ENCODE measurements at places on chromosomes 6 and 20.

GRCh38 chr6:152146385-152146784 lies 338.9 kb downstream of the ESR1 start:
- DNase-seq: no peak

GRCh38 chr6:157761926-157762325 lies 61.1 kb upstream of the SNX9 start:
- DNase-seq: no peak

DNA sequence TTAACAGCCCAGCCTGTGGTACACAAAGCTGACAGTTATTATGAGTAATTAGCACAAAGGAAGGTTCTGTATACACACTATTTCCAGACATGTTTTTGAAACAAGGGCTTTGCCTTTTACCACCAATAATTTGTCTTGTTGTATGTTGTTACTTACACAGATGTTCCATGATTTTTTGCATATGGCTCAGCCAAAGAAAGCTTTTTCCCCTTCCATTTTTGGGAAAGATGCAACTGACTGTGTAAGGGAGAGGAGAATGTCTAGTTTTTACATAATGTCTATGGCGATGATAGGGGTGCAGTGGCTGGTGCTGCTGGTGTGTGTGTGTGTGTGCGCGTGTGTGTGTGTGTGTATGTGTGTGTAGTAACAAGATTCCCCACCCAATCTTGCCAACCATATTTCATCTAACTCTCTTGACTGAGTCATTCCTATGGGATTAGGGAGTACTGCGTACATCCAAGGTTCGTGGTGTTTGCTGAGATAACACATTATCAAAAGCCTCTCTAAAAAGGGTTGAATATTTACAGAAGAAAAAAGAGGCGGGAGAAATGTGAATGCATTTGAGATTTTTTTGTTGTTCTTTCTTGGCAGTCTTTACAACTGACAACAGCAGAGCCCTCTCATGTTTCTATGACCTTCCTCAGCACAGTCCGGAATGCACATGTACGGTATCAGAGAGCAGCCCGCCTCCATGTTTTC lies 192.2 kb downstream of the GMPR start:
- DNase-seq: no peak

- peak; percentile 28 for DNase-seq
Measured at GRCh38 chr6:24357336-24358218, at the start of gene DCDC2. TSS of gene DCDC2 (minus strand) at chr6:24358059. CDS start at chr6:24357750, 309 bp downstream.

- DNase-seq: no peak
Measured at GRCh38 chr6:118283766-118284165, 264.3 kb upstream of the PLN start.

DNA sequence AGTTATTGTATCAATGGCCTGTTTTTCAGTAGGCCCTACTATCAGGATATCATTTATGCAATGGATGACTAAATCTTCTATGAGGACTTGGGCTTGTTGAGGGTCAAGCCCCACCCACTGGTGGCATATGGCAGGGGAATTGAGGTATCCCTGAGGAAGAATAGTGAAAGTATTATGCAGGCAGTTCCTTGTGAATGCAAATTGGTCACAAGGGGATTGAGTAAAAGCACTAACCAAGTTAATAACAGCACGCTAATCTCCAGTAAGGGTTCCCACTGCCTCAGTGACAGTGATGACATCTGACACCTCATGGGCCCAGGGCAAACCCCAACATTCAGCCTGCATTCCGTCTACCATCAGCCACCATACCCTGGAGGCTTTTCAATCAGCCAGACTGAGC lies 14.9 kb downstream of the BPIFA1 start:
- no peak for DNase-seq

DNA sequence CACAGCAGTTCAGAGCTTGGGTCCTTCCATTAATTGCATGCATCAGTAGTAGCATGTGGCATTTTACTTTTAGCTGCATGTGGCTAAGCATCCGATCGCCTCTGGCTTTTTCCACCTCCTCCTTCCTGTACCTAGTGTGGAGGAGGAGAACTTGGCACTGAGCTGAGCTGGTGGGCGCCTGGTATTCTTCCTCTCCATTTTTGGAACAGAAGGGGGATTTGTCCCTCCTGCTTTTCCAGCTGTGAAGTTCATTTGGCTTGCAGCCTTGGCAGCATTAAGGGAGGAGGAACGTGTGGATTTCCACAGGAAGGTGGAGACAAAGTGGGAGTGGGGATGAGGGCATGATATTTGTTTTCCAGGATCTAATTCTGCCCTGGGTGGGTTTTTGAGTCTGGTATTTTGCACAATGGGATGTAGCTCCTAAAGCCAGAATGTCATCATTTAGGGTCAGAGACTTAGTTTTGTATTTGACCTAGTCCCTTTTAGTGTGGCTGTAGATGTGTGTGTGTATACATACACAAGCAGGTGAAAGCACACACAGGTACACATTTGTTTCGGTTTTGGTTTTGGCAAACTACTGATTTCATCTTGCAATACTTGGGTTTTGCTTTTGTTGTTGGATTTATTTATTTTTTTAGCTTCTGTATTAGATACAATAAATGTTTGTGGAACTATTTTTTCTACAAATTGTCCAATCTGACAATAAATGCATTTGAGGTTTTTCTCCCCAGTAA lies 90.0 kb downstream of the SASH1 start:
- no peak for DNase-seq

GRCh38 chr6:158605266-158605878 lies 39.2 kb downstream of the DYNLT1 start:
- no peak for DNase-seq

DNA sequence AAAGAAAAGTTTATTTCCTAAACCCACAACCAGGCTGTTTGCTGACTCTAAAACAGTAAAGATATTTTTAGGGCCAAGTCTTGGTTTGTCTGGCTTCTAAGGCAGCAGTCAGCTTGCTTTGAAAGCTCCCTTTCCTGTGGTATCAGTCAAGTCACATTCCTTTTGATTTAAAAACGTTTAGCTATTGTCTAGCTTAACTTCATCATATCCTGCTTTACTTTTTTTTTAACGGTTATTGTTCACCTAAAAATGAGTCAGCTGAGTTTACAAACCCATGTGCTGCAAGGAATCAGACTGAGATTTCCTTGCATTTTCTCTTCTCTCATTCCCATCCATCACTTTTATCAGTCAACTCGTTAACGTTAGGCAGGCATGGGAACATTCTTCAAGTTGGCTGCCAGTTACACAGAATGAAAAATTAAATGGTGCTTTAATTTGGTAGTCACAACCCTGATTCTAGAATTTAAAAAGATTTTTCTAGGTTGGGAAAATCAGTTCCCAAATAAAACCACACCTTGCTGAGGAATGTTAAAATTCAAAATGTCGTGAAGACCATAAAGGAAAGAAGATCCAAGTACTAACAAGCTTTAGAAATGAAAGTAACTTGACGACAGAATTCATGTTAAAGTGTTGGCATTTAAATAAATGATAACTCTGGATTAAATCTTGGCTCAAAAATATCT lies 45.9 kb downstream of the ELOVL5 start:
- DNase-seq: no peak

- DNase-seq: peak; percentile 42
Measured at GRCh38 chr20:64102647-64103354, 4.6 kb downstream of the NPBWR2 start.

DNA sequence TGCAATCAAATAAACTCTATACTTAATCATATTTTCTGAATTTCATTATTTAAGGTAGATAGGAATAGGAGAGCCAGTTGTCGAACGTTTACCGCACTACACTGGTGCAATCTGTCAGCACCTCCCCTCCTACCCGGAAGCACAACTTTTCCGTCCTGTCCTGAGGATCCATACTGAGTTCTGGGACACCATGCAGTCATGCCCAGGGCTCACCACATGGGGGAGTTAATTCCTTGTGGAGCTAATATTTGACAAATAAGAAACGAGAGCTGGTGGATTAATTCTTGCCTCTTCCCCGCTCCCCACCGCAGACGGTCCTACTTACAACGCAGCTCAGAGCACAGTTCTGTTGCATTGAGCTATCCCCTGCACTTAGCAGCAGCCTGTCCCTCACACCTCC lies 107.7 kb upstream of the RALGAPA2 start:
- DNase-seq: no peak

DNA sequence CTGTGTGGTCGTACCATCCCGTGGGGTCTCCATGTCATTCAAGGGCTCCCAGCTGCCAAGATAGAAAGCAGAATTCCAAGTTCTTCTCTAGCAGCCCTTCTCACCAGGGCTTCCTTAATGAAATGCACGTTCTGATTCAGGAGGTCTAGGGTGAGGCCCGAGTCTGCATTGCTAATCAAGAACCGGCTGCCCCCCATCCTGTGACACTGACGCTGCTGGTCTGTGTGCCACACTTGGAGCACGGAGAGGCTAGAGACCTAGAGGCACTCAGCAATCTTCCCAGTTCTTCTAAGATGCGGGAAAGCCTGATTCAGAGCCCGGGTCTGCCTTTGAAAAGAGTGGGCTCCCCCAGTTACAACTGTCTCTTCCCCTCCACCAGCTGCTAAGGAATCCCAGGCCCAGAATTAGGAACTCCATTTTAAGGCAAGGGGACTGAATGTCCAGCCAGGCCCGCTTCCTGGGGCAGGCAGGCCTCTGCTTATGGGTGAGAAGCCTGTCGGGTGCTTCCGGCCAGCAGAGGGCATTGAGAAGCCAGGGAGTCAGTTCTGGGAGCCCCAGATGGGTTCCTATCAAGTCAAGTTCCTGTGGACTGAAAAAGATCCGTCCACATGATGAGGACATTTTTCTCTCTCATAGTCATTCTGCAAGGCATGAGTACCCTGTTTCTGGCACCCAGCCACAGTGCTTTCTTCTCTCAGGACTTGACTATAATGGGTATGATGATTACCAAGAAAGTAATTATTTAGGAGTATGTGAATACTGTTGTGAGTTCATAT lies 69.8 kb upstream of the RIN2 start:
- DNase-seq: peak; percentile 88

- DNase-seq: no peak
Measured at GRCh38 chr6:35427851-35428321, 24.3 kb upstream of the FANCE start.

DNA sequence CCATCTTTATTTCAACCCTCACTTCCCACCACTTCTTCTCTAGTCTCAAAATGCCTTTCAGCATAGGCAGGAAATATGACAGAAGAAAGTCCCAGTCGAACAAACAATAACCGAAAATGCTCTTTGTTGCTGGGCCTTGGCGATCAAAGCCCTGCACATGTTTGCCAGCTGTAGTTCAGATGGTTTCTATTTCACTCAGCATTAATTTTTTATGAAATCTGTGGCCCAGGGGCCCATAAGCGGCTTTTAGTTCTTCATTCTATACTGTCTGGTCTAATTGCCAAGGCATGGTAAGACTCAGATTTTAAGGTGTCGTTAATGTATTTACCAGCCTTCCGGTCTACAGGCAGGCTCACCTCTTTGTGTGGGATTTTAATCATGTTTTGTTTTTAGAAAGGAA lies 10.9 kb upstream of the F13A1 start:
- DNase-seq: no peak

- peak; percentile 62 for DNase-seq
Measured at GRCh38 chr20:36497856-36498255, 43.5 kb upstream of the MYL9 start.

DNA sequence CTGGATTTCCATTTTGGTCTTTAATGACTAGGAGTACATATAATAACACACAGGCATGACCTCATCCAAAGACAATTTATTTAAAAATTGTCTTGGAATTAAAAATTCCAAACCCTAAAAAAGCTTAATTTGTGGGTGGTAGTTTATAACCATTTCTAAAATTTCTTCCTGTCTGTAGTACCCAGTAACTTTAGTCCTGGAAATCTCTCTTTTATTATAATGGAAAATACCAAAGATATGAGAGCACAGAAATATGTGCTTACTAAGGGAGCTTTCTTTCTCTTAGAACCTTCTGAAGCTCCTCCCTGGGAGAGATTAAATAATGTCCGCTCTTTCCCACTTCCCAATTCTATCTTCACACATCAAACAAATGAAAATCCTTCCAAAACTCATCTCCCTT lies 70.5 kb upstream of the PRL start:
- DNase-seq: no peak

- DNase-seq: no peak
Measured at GRCh38 chr6:138410972-138411880, 7.2 kb downstream of the HEBP2 start.

- DNase-seq: no peak
Measured at GRCh38 chr6:74091136-74091793, 395.3 kb downstream of the CD109 start.

GRCh38 chr6:79167931-79168694 lies 66.4 kb downstream of the HMGN3 start:
- DNase-seq: no peak

GRCh38 chr6:36679043-36679833 lies 724 bp downstream of the CDKN1A start:
- DNase-seq: peak; percentile 84

GRCh38 chr20:12482661-12483060 lies 526.1 kb upstream of the SPTLC3 start:
- no peak for DNase-seq

DNA sequence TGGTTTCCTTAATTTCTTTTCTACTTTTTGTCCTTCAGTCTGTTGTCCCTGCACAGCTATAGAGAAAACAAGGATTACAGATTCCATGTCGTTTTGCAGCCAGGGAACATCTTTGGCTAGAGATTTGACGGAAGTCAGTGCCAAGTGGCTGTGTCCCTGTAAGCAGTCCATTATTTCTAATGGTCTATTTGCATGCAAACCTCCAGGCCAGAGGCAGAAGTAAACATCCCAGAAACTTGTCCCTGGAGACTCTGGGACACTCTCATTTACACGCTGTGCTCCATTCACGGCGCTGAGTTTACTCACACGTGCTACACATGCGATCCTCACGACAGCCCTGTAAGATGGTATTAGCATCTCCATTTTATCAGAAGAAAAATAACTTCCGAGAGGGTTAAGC lies 355.5 kb downstream of the PRKN start:
- no peak for DNase-seq

DNA sequence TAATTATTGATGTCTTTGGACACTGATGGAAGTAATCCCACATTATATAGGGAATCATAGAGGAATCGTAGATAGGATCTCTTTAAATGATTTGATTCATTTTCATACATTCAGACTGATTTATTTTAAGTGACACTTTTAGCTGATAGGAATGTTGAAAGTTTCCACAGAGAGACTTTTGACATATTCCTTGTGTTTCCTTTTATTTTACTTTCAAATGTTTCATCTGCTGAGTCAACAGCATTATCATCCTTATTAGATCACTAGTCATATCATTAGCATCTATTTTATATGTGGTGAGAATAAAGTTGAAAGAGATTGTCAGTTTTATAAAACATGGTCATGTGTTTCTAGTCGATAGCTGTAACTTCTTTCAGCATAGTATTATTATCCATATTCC lies 13.4 kb downstream of the DCBLD1 start:
- no peak for DNase-seq

GRCh38 chr6:52573295-52573694 lies 3.6 kb downstream of the TRAM2 start:
- DNase-seq: no peak

- peak; percentile 55 for DNase-seq
Measured at GRCh38 chr6:21595285-21596144, 2.0 kb downstream of the SOX4 start.

GRCh38 chr20:324177-325044 lies 941 bp upstream of the SOX12 start:
- peak; percentile 96 for DNase-seq

- no peak for DNase-seq
Measured at GRCh38 chr6:154602708-154603107, 92.2 kb upstream of the CNKSR3 start.
